T-helper 2 cell (primary cell): ENCODE measurements at places on chromosomes 2 and 18.
A peak's percentile ranks its signal among the peaks of the same experiment; 100 is the strongest.

- no peak for DNase-seq
Observed at GRCh38 chr2:104736026-104736425, 117.9 kb upstream of the POU3F3 start.

DNA sequence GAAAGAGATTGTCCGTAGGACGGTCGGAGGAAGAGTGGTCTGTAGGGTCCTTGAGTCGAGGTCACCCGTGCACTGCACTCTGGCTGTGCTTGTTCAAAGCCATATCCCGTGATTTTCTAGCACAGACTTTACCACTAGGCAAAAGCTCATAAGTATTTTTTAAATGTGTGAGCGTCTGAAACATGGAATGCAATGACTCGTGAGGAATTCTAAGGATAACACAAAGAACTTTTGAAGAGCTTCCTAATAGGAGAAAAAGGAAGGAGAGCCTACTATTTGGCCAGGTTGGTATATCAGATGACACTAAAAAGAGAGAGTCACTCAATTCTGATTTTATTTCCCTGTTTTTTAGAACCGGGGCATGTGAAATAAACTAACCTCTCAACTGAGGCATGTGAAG, 68.3 kb downstream of the CD28 start:
- no peak for DNase-seq

DNA sequence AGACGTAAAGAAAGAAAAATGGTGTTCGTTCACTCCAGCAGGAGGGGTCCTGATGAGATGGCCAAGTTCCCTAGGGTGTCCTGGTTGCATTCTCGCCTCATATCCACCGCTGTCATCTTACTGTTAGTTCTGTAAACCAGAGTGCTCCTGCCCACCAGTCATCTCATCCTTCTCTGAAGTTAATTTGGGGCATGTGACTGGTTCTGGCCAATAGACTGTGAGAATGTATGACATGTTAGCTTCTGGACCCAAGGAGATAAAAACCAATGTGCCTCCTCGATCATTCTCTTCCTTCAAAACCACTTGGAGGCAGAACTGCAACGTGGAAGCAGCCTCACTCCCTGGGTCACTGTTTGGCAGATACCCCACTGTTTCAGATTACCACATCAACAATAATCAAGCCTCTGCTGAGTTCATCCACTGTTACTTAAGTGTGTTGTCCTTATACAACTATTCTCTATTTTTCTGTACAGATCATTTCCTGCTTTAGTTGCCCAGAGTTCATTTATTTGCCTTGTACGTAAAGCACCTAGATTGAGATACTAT, 759.1 kb downstream of the TSN start:
- no peak for DNase-seq

GRCh38 chr2:43708178-43708577, 31.9 kb upstream of the C1GALT1C1L start:
- DNase-seq, result no peak

DNA sequence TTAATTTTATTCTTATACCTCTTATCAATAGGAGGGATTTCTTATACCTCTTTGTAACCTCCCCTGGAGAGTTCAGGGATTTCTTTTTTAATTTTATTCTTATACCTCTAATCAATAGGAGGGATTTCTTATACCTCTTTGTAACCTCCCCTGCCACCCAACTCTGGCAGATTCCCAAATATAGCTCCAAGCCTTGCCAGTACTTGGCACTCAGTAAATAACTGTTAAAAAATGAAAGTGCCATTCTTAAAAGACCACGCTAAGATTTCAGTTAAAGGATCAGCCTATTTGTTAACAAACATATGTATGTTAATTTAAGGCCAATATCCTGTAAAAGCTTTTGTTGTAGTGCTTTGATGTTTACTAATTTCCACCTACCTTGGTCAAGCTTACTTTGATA, 4.8 kb downstream of the RNF149 start:
- no peak for DNase-seq

DNA sequence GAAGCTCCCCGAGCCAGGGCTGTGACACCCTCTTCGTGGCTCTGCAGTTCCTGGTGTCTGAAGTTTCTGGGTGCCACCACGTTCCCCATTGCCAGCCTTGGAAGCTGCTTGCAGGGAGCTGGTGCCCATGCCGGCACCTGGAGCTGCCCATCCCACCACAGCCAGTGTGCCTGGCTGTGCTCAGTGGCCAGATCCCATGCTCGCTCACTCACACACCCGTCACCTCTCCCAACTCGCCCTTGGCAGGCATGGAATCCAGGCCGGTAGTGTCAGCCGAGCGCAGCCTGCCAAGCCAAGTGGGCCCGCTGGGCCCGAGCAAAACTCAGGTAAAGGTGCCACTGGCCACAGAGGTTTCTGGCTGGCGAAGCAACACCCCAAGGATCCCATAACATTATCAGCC, 370.2 kb downstream of the PTPRM start:
- DNase-seq, result no peak

DNA sequence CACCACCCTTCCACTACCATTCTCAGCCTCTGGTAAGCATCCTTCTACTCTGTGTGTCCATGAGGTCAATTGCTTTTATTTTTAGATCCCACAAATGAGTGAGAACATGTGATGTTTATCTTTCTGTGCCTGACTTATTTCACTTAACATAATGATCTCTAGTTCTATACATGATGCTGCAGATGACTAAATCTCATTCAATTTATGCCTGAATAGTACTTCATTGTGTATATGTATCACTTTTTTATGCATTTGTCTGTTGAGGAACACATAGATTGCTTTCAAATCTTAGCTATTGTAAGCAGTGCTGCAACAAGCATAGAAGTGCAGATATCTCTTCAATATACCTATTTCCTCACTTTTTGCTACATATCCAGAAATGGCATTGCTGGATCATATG, 733.3 kb downstream of the SUCLG1 start:
- DNase-seq, result no peak

DNA sequence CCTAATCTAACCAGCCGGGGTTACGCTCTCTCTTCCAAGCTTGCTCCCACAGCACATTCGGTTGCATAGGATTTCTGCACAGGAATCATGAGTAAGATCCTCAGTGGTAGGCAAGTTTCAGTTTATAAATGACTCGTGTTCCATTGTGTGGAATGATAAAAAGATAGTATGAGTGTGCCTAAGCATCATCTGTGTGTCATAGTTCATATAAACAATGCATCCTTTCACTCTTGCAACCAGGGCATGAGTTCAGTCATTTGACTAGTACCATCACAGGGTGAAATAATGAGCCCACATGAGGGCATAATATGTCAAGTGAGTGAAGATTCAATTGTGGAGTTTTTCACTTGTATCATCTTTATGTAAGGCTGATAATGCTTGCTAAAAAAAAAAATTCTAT, 417.1 kb upstream of the CDH2 start:
- DNase-seq, result no peak

DNA sequence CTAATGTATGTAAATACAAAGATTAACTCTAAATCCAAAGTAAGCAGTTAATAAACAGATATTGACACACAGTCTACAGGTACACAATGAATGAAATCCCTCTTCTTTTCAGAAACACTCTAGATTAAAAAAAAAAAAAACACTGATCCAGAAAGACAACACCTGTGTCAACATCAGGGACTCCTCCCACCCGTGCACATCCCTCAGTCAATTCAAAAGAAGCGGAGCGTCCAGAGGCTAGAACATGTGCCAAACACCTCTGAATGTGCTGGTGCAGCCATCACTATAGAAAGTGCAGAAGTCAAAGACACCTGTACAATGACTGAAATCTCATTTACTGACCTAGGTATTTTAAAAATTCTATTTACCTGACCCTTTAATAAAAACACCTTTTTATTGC, 622.6 kb upstream of the ID2 start:
- no peak for DNase-seq

GRCh38 chr2:15841776-15842560, 98.4 kb upstream of the MYCN start:
- DNase-seq, result no peak

DNA sequence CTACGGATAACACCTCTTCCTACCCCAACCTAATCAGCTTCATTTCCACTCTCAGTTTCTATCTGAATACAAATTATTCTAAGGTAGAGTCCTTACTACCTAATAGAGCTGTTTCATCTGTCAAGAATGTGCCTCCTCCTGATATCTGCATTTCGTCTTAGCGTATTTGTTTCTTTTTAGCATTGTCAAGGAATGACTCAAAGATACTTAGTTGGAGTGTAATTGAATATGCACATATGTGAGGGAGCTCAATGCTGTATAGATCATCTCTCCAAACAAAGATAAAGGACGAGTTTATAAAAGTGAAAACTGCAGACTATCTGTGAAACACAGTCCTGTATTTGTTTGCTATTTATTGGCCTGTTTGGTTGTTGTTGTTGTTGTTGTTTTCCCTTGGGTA, 2059.4 kb upstream of the CELF4 start:
- DNase-seq, result no peak

DNA sequence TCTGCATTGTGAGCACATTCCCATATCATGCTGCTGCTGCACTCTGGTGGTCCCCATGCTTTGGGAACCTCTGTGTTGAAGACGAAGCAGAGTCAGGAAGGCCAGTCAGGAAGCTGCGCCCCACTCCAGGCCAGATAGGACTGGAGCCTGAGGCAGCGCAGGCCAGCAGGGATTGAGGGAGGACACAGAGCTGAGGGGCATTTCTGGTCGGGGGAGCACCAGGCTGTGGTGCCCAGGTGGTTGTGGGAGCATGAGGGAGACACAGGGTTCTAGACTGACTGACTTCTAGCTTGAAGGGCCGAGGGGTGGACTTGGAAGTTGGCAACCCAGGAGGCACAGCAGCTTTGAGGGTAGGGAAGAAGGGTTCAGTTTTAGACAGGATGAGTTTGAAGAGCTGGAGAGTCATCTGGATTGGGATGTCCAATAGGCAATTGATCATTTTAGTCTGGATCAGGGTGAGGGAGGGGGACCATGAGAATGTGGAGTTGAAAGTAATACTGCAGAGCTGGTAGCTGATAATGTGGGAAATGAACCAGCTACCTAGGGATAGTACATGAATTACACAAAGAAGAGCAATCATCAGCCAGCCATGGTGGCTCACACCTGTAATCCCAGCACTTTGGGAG, 1.4 kb upstream of the ACTG2 start:
- DNase-seq, result no peak

- no peak for DNase-seq
Observed at GRCh38 chr2:240646900-240647502, 21.7 kb downstream of the GPR35 start.

- no peak for DNase-seq
Observed at GRCh38 chr2:237626813-237627440, 460 bp upstream of the LRRFIP1 start.

- no peak for DNase-seq
Observed at GRCh38 chr2:206614811-206615210, 27.5 kb upstream of the FAM237A start.

GRCh38 chr2:232372231-232373208, 6.0 kb upstream of the ALPP start:
- no peak for DNase-seq

GRCh38 chr2:10109311-10109710, 13.2 kb upstream of the RRM2 start:
- no peak for DNase-seq

GRCh38 chr2:65294136-65294535, 66.5 kb downstream of the ACTR2 start:
- no peak for DNase-seq

DNA sequence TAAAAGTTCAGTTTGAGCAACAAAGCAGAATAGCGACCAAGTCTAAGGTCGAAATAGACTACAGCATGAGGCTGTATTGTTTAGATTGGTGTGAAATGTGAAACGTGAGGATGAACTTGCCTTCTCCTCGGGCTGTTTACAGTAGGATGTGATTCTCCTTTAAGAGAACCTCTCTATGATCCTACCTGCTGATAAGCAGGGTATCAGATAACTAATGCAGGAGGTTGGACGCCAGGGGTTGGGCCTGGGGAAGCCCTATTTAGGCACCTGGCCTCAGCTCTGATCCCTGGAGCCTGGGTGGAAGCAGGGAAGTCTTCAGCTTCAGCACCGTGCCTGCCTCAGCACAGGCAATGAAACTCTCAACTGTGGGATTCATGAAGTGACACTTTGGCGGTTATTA, 11.4 kb downstream of the CRYGD start:
- DNase-seq, result no peak

- no peak for DNase-seq
Observed at GRCh38 chr2:200092235-200092634, 136.9 kb downstream of the MAIP1 start.

- peak; percentile 90 for DNase-seq
Observed at GRCh38 chr2:136378712-136379595, 261.0 kb upstream of the CXCR4 start.

GRCh38 chr2:125455110-125455509, 1200.8 kb upstream of the GYPC start:
- DNase-seq, result no peak

DNA sequence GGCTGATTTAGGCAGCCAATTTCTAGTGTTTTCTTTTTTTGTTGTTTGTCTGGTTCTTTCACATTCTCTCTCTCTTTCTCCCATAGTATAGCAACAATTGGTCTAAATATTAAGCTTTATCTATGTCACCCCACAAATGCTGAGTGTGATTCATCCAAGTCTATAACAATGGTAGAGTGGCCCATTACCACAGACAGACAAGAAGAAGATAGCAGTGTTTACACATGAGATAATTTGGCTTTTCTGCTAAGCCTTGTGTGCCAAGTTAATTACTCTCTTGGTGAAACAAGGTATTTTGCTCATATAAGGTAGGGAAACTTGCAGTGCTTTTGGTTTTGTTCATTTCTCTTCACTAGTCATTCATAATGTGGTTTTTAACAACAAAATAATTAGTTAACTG, 166.5 kb downstream of the SLC8A1 start:
- DNase-seq, result no peak

DNA sequence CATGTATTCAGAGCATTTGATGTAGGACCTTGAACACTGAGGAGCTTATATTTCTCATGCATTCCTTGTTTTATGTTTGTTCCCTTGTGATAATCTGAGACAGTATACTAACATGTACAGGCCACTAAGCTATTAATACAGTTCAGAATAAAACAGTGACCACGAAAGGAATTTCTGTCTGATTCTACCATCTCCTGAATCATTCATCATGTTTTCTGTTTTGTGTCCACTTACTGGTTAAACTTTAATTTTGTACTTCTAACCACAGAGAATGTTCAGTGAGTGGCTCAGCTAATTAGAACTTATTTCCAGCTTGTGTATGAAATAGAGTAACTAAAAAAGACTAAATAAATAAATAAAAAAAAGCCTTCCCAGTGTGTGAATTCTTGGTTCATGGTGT, 110.4 kb downstream of the LRP1B start:
- no peak for DNase-seq

- DNase-seq, result no peak
Observed at GRCh38 chr18:33034945-33035344, 262.1 kb upstream of the KLHL14 start.

DNA sequence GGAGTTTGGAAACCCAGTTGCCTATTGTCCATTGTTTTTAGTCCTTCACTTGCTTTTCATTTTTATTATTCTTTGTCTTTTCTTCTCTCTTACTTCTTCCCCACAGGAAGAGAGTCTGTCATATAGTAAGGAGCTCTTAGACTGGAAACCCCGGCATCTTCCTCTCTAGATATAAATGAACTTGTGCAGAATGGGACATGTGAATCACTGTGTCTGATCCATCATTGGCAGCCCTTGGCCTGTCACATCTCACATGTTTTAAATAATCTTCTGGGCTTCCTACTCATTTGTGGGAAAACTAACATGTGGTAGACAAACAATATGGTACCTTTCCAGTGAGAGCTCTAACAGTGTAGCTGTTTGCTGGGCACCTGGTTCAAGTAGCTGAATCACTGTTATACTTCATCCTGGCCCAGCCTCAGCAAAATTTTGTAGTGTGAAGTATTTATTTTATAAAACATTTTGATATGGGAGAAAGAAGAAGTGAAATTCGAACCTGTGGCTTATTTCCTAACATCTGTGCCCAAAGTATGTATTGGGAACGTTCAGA, 112.8 kb downstream of the PHLPP1 start:
- DNase-seq, result no peak
